Placental pericyte (primary cell): ENCODE measurements at places on chromosomes 2 and 18. TPM values are rescaled to one million over a fixed set of nuclear protein-coding genes. Genes with fewer than 3 reads are reported as not detected.

The CHRNG gene
- not detected in 2 replicates for total RNA-seq

The NAT8 gene
- total RNA-seq = not detected in 2 replicates

The SPR gene
- total RNA-seq = 15.7 and 16.2 TPM in 2 replicates

The SLC11A1 gene
- total RNA-seq = under 0.01 and 0.14 TPM in 2 replicates

The PPP3R1 gene
- 38.7 and 41.8 TPM in 2 replicates for total RNA-seq

The IL36RN gene
- total RNA-seq = under 0.01 TPM in 1 of 2 replicates, not detected in the other

The MCFD2 gene
- total RNA-seq = 358 and 376 TPM in 2 replicates

The MARCO gene
- total RNA-seq = not detected in 2 replicates

The XIRP2 gene
- total RNA-seq = under 0.01 and 1.9 TPM in 2 replicates

The RSAD2 gene
- 0.43 TPM in 1 of 2 replicates, not detected in the other for total RNA-seq

The AQP12B gene
- not detected in 2 replicates for total RNA-seq

The SOWAHC gene
- 5.0 and 14.0 TPM in 2 replicates for total RNA-seq

The CD226 gene
- total RNA-seq = 1.1 and 1.5 TPM in 2 replicates

The RFX8 gene
- 3.1 and 23.3 TPM in 2 replicates for total RNA-seq

The GALNT13 gene
- total RNA-seq = under 0.01 and 0.14 TPM in 2 replicates

The KIF1A gene
- not detected in 2 replicates for total RNA-seq

The GGCX gene
- 54.9 and 56.6 TPM in 2 replicates for total RNA-seq

The COL3A1 gene
- total RNA-seq = 1,404 and 7,536 TPM in 2 replicates

The CDH19 gene
- not detected in 2 replicates for total RNA-seq

The PLEKHA3 gene
- 7.4 and 9.4 TPM in 2 replicates for total RNA-seq

The UGT1A7 gene
- not detected in 2 replicates for total RNA-seq

The LYPD6B gene
- total RNA-seq = 5.4 and 12.5 TPM in 2 replicates

The TDRD15 gene
- not detected in 2 replicates for total RNA-seq

The SYT4 gene
- not detected in 2 replicates for total RNA-seq

The MFSD2B gene
- not detected in 2 replicates for total RNA-seq

The ASPRV1 gene
- 0.22 and 0.29 TPM in 2 replicates for total RNA-seq

The ST6GAL2 gene
- 0.44 and 27.3 TPM in 2 replicates for total RNA-seq

The RRM2 gene
- 2.0 and 136 TPM in 2 replicates for total RNA-seq

The SERPINB13 gene
- total RNA-seq = not detected in 2 replicates

The TRIM54 gene
- total RNA-seq = not detected in 2 replicates

The SLC25A52 gene
- 0.14 TPM in 1 of 2 replicates, not detected in the other for total RNA-seq

The COLEC12 gene
- total RNA-seq = 15.0 and 28.9 TPM in 2 replicates

The SRD5A2 gene
- total RNA-seq = not detected in 2 replicates

The IFIH1 gene
- 4.6 and 9.3 TPM in 2 replicates for total RNA-seq

The GKN1 gene
- total RNA-seq = 0.22 TPM in 1 of 2 replicates, not detected in the other

The C2orf80 gene
- not detected in 2 replicates for total RNA-seq

The NAPG gene
- 39.6 and 66.7 TPM in 2 replicates for total RNA-seq

The SIGLEC15 gene
- total RNA-seq = 1.1 and 4.7 TPM in 2 replicates

The GPR17 gene
- not detected in 2 replicates for total RNA-seq

The FN1 gene
- total RNA-seq = 3,280 and 4,928 TPM in 2 replicates

The MRPL53 gene
- 19.3 and 57.1 TPM in 2 replicates for total RNA-seq

The ACKR3 gene
- 0.14 and 0.66 TPM in 2 replicates for total RNA-seq

The MEIS1 gene
- total RNA-seq = 40.3 and 84.9 TPM in 2 replicates

The SKA1 gene
- total RNA-seq = 2.0 and 36.8 TPM in 2 replicates

The ARHGEF4 gene
- total RNA-seq = 1.0 and 1.8 TPM in 2 replicates

The GPR148 gene
- not detected in 2 replicates for total RNA-seq

The CXCR1 gene
- total RNA-seq = not detected in 2 replicates
